ENCODE measurements at places on chromosomes 2 and 18.
A peak's percentile ranks its signal among the peaks of the same experiment; 100 is the strongest.

GRCh38 chr2:105518897-105519296 is 120.0 kb upstream of the FHL2 start:
- no peak for DNase-seq

GRCh38 chr18:54169431-54170403 is 54.8 kb downstream of the MBD2 start:
- DNase-seq, result peak; percentile 44

GRCh38 chr18:58850786-58851469 is 13.7 kb upstream of the ZNF532 start:
- no peak for DNase-seq

DNA sequence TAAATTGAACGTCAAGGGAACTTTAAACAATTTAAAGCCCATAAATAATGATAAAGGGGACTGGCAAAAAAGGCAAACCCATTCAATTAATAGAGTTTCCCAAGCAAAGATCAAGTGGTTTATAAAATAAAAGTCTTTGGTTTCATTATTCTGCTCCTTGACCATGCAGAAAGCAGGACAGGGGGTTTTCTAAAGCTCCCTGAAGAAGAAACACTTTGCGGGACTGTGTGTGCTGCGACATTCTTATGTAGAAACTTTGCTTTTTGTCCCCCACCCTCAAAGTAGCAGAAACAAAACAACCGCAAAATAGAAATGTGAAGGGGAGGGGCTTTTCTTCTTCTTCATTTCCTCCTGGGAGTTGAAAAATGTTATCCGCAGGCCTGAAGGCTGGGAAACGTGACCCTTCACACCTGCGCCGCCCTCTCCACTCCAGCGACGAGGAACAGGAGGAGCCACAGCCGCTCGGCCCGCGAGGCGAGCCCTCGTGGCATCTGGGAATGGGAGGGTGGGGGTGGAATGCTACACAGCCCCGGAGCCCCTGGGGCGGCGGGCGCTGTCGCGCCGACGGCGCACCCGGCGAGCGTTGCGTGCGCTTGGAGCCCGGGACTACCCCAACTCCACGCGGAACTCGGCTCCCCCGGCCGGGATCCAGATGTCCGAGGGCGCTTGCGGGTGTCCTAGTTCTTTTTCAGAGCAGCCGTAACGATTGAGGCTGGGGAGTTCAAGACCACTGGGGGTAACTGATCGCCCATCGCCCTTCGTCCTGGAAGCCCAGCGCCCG is 4.3 kb upstream of the GBX2 start:
- no peak for DNase-seq

DNA sequence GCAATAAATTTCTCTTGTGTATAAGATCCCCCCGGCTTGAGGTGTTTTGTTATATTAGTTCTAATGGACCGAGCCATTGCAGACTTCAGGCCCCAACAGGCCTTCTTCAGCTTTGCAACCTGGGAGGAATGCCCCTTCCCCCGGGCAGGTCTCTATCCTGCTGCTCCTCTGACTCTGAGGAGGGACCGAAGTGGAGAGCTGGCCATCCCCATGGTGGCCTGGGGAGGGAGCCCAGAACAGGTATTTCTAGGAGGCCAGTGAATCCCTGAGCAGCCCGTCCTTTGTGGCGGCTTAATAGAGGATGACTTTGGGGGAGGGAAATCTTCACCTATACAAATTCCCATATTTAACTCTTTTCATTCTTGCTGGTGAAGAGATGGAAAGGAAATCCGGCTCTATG is 715.8 kb upstream of the SOX11 start:
- DNase-seq, result no peak

GRCh38 chr2:137729305-137729704 is 235.0 kb upstream of the HNMT start:
- DNase-seq, result no peak

DNA sequence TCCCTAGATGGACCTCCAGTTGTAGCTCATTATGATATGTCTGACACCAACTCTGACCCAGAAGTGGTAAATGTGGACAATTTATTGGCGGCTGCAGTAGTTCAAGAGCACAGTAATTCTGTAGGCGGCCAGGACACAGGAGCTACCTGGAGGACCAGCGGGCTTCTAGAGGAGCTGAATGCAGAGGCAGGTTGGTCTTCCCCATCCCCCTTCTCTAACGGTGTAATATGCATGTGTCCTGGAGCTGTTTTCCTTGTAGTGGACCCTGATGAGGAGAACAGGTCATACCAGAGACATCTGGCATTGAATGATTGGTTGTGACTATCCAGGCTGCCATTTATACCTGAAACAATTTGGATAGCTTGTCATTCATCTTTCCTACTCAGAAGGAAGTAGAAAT is 135.8 kb downstream of the HAUS1 start:
- no peak for DNase-seq

DNA sequence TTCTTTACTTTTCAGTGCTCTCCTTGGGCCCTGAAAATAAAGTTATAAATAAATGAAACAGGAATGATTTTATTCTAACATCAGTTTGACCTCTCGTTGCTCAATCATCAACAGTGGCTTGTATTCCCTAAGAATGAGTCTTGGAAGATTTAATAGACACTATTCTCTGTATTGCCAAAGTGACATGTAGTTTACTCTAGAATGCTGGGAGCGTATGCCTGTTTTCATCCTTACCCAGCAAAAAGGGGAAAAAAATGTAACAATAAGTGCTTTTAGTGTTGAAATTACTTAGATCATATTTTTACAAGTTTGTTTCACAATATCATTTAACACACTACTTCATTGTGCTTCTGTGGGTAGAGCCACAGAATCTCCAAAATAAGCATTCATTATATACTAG is 240.6 kb upstream of the CWC22 start:
- DNase-seq, result no peak

GRCh38 chr18:37634516-37634915 is 68.9 kb upstream of the CELF4 start:
- DNase-seq, result no peak

- DNase-seq, result no peak
Measured at GRCh38 chr2:215745331-215745730, 268.0 kb downstream of the MREG start.

- DNase-seq, result peak; percentile 78
Measured at GRCh38 chr2:190528521-190529001, 6.0 kb downstream of the NEMP2 start.

GRCh38 chr18:46161703-46162396 is 57.7 kb downstream of the HAUS1 start:
- no peak for DNase-seq

Measured in cardiac fibroblast (primary cell).